ENCODE measurements at places on chromosomes 6 and 20.

DNA sequence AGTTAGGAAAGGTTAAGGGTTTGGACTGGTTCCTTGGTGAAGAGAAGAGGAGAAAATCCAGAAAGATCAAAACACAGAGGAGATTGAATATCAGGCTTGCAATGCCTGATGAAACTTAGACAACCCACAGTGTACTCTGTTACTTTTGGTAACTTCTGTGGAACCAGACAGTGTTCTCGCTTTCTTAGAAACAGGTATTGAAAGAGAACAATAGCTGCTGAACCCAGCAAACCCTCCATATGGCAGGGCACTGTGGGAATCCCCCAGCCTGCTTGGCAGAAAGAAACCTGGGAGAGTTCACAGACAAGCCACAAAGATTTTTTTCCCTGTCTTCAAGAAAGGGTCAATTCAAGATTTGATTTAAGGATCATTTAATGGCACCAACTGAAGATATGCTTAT lies 342.8 kb downstream of the FOXA2 start:
- DNase-seq: no peak

DNA sequence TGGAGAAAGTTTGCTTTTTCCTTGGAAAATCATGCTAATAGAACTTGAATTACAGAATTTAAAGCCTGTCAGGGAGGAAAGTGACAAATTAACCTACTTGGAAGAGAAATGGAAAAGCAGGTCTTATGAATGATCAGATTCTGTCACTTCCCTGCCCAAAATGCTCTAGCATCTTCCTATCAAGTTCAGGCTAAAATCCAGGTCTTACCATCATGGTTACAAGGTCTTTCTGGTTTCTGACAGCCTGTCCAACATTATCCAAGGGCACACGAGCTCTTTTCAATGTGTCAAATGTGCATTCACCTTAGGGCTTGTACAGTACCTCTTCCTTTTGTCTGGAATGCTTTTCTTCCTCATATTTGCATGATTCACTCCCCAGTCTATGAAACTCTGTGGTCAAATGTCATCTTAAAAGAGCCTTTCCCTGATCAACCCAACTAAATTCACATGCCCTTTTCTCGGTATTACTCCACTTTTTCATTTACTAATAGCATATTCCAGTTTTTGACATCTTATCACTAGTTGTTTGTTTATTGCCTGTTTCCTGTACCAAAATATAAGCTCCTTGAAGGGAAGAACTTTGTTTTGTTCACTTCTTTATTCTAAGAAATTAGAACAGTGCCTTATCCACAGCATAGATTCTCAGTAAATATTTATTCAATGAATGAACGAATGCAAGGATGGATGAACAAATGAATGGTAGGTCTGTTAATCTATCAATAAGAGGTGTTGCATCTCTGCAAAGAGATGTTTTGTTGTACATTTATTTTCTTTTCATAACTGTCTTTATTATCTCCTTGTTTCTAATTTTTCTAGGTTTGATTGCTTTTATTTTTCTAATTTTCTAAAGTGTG lies 139.5 kb downstream of the BCAS1 start:
- DNase-seq: no peak

DNA sequence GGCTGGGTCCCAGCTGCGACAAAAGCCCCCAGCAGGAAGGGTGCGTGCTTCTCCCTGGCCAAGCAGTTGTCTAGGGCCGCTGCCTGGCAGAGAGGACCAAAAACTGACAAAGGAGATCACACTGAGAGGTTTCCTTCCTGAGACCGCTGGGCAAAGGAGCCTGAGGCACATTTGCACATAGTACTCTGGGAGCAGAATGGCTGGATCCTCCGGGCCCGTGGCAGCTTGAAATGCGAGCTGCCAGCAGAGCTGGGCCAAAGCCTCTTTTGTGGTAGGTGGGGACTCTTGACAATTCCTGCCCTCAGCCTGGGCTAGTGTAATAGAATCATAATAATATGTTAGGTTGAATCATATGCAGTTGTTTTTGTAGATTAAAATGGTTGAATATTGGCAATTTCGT lies 33.1 kb upstream of the RNF8 start:
- peak; percentile 29 for DNase-seq

- DNase-seq: no peak
Measured at GRCh38 chr6:25089442-25089841, 153.7 kb upstream of the RIPOR2 start.

DNA sequence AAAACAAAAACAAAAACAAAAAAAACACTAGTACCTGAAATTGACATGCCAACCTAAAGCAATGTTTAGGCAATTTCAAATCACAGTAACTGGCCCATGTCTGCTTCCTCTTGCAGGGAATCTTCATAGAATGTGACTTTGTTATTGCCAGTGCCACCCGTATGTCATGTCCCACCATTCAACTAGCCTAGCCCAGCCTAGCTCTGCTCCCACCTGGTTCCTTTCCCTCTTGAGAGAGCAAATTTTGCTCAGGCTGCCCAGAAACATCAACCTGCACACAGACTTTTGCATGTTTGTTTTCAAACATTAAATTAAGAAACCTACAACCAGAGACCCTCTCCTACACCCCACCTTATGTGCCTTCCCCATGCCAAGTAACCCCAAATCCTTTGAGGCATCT lies 124.8 kb upstream of the SLC2A12 start:
- DNase-seq: no peak

GRCh38 chr6:70831427-70831826 lies 125.4 kb downstream of the B3GAT2 start:
- no peak for DNase-seq

GRCh38 chr20:47206962-47207641 lies 149.4 kb downstream of the ZMYND8 start:
- no peak for DNase-seq

DNA sequence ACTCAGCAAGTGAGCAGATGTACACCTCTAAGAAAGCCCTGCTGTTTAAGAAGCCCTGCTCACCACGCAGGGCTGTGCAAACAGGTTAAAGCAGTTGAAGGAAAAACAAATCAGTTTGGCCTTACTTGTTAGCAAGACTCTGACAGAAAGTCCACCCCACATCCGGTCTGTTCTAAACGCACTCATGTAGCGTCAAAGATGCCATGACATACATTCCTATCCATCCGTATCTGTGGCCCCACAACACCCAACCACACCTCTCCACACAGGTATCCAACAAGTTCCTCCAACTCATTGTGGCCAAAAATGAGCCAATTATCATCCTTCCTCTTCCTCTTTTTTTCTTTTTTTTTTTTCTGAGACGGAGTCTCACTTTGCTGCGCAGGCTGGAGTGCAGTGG lies 22.8 kb upstream of the RAB22A start:
- no peak for DNase-seq

DNA sequence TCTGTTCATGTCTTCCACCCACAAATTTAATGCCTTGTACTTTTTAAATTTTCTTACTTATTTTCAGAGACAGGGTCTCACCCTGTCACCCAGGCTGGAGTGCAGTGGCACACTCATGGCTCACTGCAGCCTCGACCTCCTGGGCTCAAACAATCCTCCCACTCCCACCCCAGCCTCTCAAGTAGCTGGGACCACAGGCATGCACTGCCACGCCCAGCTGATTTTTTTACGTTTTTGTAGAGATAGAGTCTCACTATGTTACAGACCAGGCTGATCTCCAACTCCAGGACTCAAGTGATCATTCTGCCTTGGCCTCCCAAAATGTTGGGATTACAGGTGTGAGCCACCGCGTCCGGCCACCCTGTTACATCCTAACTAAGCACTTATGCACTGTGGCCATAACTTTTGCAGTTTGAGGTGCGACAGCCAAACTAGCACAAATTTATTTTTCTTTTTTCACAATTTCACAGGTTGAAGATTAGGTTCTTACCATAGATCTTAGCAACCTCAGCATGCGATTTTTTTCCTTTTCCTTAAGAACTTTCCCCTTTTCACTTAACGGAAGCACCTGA lies 92.1 kb downstream of the EPB41L2 start:
- DNase-seq: no peak

DNA sequence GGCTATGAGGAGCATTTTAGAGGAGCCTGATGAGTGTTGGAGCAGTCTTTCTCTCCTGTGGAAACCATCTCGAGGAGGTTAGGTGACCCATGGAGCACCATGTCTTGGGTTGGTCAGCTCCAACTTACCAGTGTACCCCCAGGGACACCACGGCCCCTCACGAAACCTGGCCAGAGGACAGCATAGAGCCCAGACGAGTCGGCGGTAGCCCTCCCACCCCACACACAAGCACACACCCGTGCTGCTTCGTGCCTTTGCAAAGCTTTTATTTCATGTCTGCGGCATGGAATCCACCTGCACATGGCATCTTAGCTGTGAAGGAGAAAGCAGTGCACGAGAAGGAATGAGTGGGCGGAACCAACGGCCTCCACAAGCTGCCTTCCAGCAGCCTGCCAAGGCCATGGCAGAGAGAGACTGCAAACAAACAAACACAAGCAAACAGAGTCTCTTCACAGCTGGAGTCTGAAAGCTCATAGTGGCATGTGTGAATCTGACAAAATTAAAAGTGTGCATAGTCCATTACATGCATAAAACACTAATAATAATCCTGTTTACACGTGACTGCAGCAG lies 53.6 kb downstream of the EZR start:
- DNase-seq: no peak

DNA sequence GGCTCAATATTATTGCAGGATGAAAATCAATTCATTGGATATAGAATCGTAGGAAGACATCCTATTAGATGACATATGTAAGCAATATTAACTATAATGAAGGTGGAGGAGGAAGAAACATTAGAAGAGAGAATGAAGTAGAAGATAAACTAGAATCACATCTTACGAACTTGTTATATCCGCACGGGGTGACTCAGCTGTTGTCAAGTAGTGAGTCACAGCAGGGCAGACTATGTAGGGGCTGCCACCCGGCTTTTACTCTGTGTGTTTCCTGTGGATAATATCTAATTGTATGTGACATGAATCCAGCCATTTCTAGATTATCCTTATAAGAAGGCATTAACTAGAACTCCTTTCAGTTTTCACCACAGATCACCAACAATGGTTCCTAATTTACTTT lies 520.2 kb downstream of the DOK5 start:
- no peak for DNase-seq

DNA sequence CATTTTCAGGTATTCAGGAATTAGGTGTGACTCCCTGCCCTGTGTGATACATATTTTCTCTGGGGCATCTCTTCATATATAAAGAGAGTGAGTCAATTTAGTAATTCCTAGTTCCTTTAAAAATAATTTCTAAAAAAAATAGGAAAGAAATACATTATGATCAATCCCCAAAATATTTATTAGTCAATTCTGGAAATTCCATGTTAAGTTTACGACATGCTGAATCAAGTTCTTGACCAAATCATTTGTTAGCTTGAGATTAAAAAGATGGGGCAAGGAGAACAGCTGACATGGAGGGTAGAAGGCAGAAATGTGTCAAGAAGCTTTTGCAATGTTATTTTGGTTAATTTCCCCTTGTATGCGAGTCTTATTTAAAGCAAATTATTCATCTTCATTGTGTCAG lies 22.7 kb upstream of the PRDM1 start:
- no peak for DNase-seq

- DNase-seq: no peak
Measured at GRCh38 chr6:13297391-13297790, 30.9 kb downstream of the TBC1D7 start.

GRCh38 chr20:20078041-20078440 lies 25.7 kb downstream of the CFAP61 start:
- no peak for DNase-seq

- peak; percentile 16 for DNase-seq
Measured at GRCh38 chr20:20712004-20712473, 405 bp downstream of the RALGAPA2 start.

DNA sequence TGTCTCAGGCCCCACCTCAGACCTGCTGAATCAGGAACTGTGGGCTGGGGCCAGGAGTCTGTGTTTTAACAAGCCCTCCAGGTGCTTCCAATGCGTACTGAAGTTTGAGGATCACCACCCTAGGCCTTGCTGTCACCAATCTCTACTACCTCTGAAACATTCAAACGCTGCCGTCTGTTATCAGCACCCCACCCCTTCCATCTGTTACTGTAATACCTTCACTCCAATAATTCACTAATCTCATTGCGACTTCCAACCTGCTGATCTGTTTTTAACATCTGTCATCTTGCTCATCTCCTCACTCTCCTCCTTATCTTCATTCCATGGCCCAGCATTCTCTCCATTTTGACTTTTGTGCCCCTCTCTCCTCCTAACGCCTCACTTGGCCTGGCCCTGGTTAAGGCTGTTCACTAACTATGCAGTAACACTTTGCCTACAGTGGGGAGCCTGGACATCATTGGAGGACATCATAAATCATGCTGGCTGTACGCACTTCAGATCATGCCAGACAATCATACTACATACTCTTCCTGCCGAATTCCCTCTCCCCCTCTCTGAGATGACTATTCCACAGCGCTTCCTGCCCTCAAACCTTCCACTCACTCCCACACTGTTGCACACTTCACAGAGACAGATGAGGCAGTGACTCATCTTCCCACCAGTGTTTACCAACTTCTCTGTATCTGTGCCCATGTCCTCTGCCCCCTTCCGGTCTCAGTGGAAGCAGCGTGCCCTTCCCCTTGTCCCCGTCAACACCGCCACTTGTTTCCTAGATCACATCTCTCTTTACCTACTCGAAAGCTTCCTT lies 3.0 kb upstream of the GUCA1B start:
- DNase-seq: no peak

DNA sequence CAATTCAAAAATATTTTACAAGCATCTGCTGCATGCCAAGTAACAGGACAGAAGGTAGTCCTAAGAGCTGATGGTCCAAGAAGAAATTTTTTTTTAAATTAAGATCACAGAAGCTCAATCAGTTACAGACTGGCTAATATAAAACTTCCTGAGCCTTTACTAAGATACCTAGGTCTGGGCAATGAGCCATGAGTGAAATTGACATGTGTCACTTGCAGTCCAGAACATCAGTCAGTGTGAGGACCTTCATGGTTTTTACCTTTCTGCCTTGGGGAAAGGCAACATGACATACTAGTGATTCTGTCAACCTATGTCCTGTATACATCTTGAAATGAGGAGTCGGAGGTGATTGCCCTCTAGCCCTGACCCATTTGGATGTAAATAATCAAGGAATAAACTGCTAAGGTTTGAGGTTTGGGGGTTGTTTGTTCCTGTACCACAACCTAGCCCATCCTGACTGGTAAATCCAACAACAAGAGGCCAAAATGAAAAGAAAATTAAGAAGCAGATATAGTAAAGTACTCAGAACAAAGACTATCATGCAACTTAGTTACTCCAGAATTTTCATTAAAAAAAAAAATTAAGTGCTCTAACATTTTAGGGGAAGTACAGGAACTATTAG lies 70.0 kb downstream of the CNKSR3 start:
- no peak for DNase-seq

DNA sequence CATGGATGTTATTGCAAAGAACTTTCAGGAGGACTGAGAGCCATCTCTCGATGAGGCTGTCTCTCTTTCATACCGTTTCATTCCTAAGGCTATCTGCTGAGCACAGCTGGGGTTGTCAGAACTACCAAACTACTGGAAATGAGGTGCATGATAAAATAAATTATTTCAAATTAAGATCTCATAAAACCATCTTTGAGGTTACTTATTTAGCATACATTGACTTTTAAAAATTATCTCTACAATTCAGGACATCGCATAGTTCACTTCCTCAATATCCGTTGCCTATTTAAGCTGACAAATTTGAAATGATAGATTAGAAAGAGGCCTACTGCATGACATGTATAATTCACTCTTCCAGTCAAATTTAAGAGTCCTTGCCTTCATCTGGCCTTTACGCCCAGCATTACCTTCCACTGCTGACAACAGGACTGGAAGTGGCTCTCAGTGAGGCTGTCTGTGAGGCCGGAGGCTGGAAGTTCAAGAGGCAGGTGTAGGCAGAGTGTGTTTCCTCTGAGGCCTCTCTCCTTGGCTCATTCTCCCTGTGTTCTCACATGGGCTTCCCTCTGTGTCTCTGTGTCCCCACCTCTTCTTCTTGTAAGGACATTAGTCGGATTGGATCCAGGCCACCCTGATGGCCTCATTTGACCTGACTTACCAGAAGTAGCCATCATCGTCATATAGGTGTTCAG lies 12.8 kb upstream of the DUSP22 start:
- no peak for DNase-seq

Data from tongue (tissue), 3 donors.